AG08395 (cell line): ENCODE measurements at places on chromosomes 6 and 20.

GRCh38 chr20:58424218-58424969, 35.4 kb downstream of the VAPB start:
- DNase-seq = no peak

GRCh38 chr6:161091151-161091550, 99.6 kb downstream of the MAP3K4 start:
- DNase-seq = no peak

- no peak for DNase-seq
These were observed 560.5 kb downstream of the PKHD1 start for GRCh38 chr6:51526922-51527321.

- no peak for DNase-seq
These were observed 215.0 kb downstream of the SYNDIG1 start for GRCh38 chr20:24684421-24684871.

DNA sequence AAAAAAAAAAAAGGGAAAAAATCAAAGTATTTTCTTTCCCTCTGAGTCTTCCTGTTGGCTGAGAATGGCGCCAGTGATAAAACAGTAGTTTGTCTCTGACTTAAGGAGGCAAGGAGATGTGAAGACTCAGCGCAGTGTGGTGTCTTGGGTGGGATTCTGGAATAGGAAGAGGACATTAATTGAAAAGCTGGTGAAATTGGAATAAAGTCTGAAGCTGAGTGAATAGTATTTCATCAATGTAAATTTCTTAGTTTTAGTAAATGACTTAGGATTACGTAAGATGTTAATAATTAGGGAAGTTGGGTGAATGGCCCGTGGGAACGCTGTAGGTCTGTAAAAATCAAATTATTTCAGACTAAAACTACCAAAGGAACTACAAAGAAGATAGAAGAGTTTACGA, 122.8 kb upstream of the ZNF217 start:
- no peak for DNase-seq

DNA sequence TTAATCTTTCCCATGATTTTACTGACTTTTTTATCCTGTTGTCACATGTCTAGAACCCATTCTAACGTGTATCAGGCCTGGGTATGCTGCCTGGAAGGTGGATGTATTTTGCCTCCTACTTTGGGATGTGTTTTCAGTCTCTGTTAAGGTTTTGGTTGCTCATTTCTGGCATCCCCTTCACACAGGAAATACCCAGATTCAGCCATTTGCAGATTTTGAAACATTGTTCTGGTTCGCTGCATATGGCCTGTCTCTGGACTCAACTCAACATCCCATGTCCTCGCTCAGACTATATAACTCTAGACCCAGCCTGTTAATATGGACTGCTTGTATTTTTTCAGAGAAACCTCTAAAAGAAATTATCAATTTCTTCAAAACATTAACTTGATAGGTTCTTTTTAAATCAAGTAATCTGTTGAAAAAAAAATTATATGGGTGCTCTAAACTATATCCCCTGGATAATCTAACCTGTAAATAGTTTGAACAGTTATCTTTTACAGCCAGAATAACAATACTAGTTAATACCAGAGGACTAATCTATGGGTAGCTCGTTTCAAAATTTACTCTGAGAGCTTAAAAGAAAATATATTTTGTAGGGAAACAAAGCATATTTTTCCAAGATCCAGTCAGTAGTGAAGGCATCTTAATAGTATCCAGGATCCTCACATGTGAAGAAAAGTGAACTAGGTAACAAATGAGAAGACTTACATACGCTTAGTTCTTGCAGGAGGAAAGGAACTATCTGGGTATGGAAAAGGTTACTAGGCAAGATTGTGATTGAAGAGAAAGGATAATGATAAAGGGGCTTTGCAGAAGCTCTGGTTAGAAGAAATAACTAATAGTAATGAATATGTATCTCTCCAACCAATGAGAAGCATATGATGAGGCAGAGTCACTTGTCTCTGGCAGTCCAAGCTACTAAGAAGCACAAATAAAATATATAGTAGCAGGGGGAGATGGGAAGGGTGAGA, 23.4 kb upstream of the HLA-DQB1 start:
- DNase-seq = no peak

DNA sequence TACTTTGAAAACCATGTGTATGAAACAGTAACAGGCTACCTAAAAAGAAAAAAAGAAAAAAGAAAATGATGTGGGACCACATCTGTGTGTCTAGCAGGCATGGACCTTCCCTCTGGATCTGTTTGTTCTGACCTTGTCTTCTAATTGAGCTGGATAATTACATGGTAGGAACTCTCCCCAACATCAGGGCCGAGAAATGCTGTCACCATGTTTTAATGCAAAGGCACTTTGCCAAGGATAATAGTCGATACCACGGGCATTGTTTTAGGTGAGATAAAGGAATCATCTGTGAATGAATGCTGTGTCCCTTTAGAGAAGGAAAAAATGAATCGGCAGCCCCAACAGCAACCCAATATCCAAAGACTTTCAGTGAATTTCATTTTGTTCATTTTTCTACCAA, 149.1 kb downstream of the ZDHHC14 start:
- no peak for DNase-seq

GRCh38 chr20:34420146-34420545, 57.1 kb downstream of the ITCH start:
- no peak for DNase-seq

DNA sequence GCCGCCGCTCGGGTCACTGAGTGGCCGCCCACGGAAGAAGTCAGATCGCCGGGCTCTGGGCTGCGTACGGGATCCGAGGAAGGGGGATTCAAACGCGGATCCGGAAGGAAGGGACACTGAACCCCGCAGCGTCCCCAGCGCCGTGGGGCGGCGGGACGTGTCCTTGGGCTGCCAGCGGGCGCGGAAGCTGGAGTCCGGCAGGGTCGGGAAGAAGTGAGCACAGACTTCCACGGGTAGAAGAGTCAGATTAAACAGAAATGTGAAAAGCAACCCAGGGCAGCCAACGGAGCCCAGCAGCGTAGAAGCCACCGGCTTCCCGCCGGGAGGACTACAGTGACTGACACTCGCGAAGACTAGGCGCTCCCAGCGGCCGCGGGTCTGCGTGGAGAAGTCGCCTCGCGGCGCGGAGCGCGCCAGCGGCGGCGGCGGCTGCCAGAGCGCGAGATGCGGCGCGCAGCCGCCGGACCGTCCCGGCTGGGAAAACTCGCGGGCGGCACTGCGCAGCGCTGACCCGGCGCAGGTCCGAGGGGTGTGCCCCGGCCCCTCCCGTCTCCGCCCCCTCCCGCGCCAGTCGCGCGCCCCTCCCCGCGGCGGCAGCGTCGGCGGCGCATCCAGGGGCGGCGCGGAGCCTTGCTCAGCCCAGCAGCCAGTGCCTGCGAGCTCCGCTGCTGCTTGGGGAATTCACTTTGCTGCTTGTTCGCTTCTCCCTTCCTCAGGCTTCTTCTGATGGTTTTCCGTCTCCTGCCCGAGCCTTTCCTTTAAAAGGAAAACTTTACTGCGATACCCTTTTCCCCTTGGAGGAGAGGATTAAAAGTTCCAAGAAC, at the start of gene SAMD5:
Gene SAMD5 (plus strand): TSS at position 649 of the 824 bp plus-strand sequence. CDS start 239 bp downstream, outside the sequence.
- peak; percentile 55 for DNase-seq

- no peak for DNase-seq
These were observed 424.7 kb downstream of the MMUT start for GRCh38 chr6:49038294-49038822.

DNA sequence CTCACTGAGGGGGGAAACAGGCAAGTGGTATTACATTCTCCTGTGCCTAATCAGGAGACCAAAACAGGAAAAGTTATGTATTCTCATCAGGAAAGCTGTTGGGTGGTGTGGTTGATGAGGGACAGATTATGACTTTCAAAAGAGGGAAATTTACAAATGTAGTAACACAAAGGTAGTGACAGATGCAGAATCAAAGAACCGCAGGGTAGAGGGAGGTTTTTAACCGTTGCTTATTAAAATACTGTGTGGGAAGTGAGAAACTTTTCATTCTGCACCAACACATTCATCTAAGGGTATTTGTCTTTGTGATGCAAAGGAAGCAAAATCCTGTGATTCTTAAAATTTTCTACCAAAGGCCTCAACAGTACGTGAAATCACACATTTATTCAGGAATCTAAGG, 288.2 kb upstream of the MAN1A1 start:
- DNase-seq = no peak

- DNase-seq = no peak
These were observed 19.4 kb upstream of the GATA5 start for GRCh38 chr20:62494980-62495748.

GRCh38 chr6:105317607-105318533, 85.0 kb downstream of the PREP start:
- DNase-seq = no peak

GRCh38 chr6:41560431-41561192, 14.4 kb downstream of the FOXP4 start:
- peak; percentile 68 for DNase-seq

DNA sequence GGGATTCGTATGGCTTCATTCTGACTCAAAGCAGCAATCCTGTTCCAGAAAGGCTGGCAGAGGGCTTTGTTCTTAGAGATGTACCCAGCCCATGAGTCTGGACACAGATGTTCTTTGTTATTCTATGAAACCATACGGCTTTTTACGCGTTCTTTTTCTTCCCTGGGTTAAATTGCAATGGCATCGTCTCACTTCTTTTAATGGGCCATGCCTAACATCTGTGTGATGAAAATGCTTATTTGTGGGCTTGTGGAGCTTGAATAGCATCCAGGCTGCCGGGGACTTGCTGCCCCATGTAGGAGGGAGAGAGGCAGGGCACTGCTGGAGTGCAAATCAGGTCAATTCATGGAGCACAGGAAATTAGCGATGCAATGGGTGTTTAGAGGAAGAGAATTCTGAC, 19.4 kb downstream of the FAM50B start:
- peak; percentile 52 for DNase-seq

- DNase-seq = peak; percentile 76
These were observed 917 bp upstream of the TEAD3 start for GRCh38 chr6:35497571-35498421.

DNA sequence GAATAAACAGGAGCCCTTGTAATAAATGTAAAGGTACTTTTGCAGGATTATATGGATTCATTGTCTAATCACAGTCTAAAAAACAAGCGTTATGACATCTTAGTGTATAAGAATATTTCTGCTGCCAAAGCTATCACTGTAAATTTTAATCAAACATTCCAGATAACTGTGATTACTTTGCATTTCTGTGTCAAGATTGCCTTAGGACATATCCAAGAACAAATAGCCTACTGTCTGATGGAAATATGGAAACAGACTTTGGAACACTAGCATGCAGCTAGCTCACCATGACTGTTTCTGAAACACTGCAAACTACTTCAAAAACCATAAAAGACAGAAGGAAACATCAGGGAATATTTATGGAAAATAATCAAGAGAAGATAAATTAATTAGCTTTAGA, 248.7 kb upstream of the ASCC3 start:
- no peak for DNase-seq

DNA sequence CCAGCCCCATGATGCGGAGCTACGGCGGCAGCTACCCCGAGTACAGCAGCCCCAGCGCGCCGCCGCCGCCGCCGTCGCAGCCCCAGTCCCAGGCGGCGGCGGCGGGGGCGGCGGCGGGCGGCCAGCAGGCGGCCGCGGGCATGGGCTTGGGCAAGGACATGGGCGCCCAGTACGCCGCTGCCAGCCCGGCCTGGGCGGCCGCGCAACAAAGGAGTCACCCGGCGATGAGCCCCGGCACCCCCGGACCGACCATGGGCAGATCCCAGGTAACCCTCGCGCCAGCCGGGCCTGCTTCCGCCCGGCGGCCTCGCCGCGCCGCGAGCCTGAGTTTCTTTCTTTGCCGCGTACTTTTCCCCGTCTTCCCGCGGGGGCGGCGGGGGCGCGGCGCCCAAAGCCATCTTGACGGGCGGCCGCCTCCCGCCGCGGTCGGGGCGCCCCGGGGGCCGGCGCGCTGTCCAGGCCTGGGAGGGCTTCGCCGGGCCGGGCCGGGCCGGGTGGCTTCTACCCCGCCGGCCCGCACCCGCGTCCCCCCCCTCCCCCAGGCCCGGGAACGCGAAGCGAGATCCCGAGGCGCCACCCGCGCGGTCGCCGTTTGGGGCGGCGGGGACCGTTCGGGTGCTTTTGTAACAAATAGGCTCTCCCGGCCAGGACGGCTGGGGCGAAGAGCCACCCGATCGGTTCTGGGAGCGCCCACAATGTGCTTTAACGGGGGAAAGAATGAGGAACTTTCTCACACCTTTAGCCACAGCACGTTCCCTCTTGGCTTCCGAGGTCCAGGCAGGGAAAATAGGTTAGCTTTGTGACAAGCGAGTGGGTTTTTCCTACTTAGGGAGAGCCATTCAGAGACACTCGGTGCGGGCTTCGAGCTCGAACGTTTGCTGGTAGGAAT, 2.3 kb downstream of the ARID1B start:
- DNase-seq = peak; percentile 17

- peak; percentile 31 for DNase-seq
These were observed 214.9 kb downstream of the ZFAND3 start for GRCh38 chr6:38034274-38034914.

GRCh38 chr6:113997116-113997515, 26.2 kb upstream of the HDAC2 start:
- peak; percentile 82 for DNase-seq

- DNase-seq = no peak
These were observed 197.0 kb downstream of the CLIC5 start for GRCh38 chr6:45818655-45819054.

GRCh38 chr6:124961777-124962638, at the start of gene RNF217:
Gene RNF217, plus strand, starts transcription at chr6:124962437. Its CDS starts 108 bp downstream, at chr6:124962545.
- peak; percentile 54 for DNase-seq

GRCh38 chr6:2982426-2983117, 11.2 kb upstream of the SERPINB6 start:
- DNase-seq = no peak

DNA sequence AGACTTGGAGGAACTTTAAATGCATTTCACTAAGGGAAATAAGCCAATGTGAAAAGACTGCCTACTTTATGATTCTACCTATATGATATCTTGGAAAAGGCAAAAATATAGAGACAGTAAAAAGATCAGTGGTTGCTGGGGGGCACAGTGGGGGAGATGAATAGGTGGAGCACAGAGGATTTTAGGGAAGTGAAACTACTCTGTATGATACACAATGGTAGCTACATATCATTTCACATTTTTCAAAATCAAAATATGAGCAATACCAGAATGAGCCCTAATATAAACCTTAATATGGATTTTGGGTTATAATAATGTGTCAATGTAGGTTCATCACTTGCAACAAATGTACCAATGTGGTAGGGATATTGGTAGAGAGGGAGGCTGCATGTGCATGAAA, 161.4 kb upstream of the HTR1E start:
- DNase-seq = no peak

DNA sequence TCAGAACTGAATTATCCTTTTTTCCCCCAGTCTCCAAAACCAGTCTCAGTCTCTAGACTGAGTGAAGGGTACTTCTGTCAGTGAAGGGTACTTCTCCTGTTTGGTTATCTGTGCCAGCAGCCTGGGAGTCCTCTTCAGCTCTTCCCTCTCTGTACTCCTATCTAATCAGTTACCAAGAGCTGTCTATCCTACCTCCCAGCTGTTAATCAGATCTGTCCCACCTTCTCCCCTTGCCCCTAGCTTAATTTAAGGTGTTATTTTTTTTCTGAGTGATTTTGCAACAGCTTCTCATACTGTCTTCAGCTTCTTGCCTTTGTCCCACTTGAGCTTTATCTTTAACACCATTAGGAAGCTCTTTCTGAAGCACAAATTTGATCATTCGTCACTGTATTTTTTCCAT, 491.9 kb upstream of the SOX4 start:
- DNase-seq = no peak
